Activated CD4-positive, alpha-beta T cell treated with anti-CD3 and anti-CD28 coated beads, Interleukin-2, amount 50 U/mL, for 1 hour (primary cell): ENCODE measurements at places on chromosomes 16 and 17.

DNA sequence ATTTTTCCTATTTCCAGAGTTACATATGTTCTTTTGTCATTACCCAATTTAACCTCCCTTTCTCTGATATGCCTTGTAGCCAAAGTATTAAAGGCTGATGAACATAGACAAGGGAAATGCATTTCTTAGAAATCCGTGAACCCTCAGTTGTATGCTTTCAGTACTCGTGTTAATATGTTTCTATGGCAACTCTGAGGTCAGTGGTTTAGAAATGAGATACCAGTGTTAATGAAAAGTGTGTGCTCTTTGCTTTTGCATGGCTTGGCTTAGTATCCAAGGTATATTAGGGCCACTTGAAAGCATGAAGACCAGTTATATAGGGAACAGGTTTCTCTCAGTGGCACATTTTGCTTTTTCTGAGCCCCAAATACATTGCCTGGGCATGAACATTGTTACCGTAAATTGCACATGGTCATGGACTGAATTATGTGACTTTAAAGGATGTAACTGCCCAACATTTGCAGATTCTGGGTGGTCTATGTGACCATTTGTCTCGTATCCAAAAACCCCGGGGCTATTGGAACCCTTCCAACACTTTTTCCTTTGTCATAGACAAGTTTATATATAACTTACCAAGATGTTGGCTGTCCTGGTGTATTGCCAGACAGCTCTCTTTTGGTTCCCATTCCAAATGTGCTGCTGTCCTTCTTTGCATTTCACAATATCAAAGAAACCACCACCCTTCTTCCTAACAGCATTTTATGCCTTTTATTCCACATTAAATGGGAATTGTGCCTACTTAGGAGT lies 17.5 kb downstream of the ABHD15 start:
- no peak for DNase-seq

- DNase-seq: no peak
Measured at GRCh38 chr17:37256627-37257026, 119.2 kb upstream of the C17orf78 start.

- DNase-seq: no peak
Measured at GRCh38 chr17:69454051-69454450, 39.6 kb downstream of the MAP2K6 start.

GRCh38 chr17:28039251-28039650 lies 3.2 kb upstream of the NLK start:
- no peak for DNase-seq

GRCh38 chr17:78915872-78916632 lies 9.1 kb downstream of the TIMP2 start:
- no peak for DNase-seq

GRCh38 chr17:68641276-68642117 lies 40.3 kb upstream of the FAM20A start:
- DNase-seq: no peak

DNA sequence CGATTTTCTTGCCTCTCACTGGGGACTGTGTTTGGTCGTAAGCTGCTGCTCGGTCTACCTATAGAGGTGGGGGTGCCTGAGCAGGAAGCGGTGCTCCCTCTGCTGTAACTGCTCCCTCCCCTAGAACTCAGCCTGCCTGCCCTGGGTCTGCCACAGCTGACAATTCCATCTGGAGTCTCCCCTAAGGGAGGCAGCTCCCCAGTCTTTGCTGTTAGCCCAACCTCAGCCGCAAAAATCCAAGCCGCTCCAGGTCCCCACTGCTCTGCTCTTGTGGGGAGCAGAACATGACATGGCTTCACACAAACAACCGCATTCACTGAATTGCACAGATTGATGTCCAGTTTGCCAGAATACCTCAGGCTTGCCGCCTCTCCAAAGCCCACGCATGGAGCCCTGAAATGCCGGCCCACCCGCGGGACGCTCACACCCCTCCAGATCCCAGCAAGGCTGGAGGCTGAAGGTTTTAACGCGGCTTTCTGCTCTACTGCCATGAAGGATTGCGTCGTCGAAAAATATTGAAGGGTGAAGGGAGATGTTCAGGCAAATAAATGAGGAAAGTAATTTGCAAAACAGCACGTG lies 221.5 kb upstream of the FOXF1 start:
- no peak for DNase-seq

- no peak for DNase-seq
Measured at GRCh38 chr17:78316867-78317789, 42.7 kb downstream of the SOCS3 start.

GRCh38 chr17:81097134-81097942 lies 62.4 kb downstream of the BAIAP2 start:
- peak; percentile 47 for DNase-seq

- DNase-seq: no peak
Measured at GRCh38 chr16:75097191-75097761, 19.3 kb downstream of the LDHD start.

DNA sequence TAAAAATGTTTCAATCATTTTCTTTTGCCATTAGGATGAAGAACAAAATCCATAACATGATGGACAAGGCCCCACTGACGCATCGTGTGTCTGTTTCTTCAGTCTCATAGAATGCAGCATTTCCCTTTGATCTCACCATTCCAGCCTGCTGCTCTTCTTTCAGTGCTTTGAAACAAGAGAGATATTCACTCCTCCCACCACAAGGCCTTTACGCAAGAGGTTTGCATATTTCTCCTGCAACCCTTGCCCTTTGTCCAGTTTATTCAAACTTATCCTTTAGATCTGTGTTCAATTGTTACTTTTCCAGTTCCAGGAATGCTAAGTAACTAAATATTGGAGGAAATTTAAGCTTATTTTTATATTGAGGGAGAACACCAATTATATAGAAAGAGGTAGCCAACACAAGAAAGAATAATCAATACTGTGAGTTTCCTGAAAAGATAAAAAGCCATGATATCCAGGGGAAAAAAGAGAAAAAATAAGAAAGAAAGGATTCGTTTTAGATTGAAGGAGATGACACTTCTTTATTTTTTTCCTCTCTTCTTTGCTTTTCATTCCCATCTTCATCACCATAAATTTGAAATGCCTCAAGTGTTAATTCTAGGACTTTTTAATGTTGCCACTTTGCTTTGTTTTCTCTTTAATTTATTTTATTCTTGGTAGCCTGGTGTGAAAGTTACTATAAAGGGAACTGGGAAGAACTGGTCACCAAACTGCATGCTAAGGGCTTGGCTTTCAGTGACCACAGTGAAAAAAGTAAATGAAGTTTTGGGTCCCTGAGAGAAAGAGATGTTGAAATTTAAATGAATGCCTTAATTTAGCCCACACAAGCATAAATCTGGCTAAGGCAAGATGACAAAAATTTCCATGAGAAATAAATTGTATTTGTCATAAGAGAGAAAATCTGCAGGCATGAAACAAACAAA lies 102.1 kb downstream of the KIF2B start:
- no peak for DNase-seq

DNA sequence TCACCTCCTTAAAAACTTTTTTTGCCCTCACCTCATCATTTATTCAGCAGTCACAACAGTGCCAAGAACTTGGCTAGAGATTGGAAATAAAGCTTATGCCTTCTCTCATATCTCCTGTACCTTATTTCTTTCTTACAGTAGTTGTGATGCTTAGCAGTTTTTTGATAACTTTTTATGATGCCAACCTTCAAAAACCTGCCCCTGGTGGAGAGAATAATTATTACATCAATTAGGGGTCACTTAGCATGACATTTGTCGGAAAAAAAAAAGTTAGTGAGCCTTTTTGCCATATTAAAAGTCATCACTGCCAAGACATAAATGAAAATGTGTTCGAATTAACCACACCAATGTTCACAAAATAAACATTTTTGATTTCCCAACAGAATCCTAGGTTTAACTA lies 296.6 kb downstream of the WWOX start:
- no peak for DNase-seq

- no peak for DNase-seq
Measured at GRCh38 chr17:42748908-42749798, 4.3 kb upstream of the EZH1 start.

DNA sequence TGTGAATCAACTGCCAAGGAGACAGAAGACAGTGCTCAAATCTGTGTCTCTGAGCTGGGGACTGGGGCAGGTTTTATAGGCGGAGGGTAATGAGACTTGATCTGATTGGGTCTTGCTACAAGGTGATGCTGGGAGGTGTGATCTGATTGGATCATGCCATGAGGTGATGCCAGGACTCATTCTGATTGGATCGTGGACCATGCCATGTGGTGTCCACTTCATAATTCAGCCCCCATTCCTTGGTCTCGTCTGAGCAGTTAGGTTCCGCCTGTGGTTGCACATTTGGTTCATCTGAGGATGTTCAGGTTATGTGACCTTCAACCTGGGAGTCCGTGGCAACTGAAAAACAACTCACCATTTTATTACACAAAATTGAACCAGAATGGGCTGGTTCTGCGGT lies 41.0 kb downstream of the OTOA start:
- no peak for DNase-seq

- DNase-seq: no peak
Measured at GRCh38 chr17:79944821-79945391, 90.8 kb downstream of the TBC1D16 start.

DNA sequence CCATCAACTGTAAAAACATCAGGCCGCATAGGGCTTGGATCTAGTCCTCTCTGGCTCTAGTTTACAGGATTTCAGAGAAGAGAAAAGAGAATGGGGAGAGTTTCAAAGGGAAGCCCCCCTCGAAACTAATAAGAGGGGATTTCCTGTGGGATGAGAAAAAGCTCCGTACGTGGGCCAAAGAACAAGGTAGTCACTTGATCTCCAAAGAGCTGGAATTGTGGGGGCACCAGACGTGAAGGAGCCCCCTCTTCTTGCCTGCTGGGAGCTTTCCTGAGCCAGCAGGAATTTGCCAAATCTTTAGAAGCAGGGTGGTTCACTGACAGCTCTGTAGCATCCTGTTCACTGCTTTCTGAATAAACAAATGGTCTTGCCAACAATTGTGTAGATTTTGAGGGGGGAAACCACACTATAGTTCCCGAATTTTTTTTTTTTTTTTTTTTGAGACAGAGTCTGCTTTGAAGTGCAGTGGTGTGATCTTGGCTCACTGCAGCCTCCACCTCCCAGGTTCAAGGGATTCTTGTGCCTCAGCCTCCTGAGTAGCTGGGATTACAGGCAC lies 7.0 kb upstream of the TMIGD1 start:
- no peak for DNase-seq

GRCh38 chr16:70698901-70699300 lies 13.0 kb upstream of the MTSS2 start:
- DNase-seq: no peak

GRCh38 chr16:53458635-53459034 lies 24.4 kb downstream of the RBL2 start:
- no peak for DNase-seq

DNA sequence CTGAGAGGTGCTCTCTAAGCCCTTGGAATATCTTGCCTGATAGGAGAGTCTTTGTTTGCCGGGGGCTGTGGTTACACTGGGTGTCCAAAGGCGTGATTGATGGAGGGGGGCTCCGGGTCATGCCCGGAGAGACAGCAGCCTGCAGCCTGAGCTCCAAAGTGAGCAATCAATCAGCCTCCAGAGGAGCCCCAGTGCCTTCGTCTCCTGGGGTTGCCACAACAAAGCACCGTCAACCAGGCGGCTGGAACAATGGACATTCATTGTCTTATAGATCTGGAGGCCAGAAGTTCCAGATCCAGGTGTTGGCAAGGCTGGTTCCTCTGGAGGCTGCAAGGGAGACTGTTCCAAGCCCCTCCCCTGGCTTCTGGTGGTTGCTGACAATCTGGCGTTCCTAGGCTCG lies 24.0 kb upstream of the GINS2 start:
- DNase-seq: no peak

DNA sequence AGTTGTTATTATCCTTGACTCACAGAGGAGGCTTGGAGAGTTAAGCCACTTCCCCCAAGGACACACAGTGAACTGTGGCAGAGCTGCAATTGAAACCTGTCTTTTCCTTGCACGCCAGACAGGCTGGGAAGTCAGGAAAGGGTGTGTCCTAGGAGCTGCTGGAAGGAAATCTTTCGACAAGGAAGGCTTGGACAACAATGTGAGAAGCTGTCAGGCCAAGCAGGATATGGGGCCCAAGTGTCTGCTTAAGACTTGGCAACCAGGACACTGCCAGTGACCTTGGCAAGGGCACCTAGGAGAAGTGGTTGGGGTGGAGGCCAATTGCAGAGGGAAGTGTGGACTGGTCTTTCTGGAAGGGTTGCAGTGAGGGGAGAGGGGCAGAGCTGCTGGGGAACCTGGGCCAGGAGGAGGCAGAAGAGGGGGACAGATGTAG lies 2.1 kb upstream of the CAMKK1 start:
- DNase-seq: no peak

- DNase-seq: no peak
Measured at GRCh38 chr16:54055191-54055590, 231.4 kb downstream of the IRX3 start.

DNA sequence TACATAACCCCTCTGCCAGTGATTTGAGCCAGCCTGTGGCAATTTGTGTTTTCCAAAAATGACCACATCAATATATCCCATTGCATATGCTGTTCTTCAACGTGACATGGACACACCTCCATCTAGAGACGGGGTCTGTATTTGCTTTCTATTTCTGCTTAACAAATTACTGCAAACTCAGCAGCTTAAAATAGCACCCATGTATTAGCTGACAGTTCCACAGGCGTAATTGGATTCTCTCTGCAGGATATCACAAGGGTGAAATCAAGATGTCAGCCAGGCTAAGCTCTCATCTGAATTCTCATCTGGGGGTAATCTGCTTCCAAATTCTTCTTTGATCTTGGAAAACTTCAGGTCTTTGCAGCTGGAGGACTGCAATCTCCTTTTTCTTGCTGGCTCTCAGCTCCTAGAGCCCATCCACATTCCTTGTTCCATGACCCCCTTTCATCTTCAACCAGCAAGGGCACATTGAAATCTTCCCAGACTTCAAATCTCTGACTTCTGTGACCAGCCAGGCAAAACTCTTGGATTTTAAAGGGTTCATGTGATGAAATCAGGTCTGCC lies 8.2 kb downstream of the KRT9 start:
- DNase-seq: no peak

GRCh38 chr17:48873209-48873608 lies 19.4 kb upstream of the ATP5MC1 start:
- no peak for DNase-seq

GRCh38 chr16:3088450-3088849 lies 10.6 kb downstream of the ZSCAN10 start:
- no peak for DNase-seq

- DNase-seq: no peak
Measured at GRCh38 chr17:64129515-64129764, 504 bp downstream of the ERN1 start.

DNA sequence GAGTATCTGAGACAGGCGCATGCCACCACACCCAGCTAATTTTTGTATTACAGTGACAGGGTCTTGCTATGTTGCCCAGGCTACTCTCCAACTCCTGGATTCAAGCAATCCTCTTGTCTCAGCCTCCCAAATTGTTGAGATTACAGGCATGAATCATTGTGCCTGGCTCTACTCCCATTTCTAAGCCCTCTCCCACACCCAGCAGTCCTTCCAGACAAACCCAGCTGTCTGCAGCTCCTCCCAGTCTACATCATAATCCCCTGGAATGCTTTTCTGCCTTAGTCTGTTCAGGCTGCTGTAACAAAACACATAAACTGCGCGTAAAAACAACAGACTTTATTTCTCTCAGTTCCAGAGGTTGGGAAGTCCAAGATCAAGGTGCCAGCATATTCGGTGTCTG lies 144.5 kb downstream of the GRIN2A start:
- DNase-seq: no peak

GRCh38 chr16:79164388-79164995 lies 436.0 kb downstream of the MAF start:
- DNase-seq: no peak

GRCh38 chr16:88650749-88651275 lies at the start of gene CYBA:
TSS of gene CYBA (minus strand) at chr16:88651053. CDS start at chr16:88651013, 40 bp downstream.
- peak; percentile 72 for DNase-seq

- peak; percentile 22 for DNase-seq
Measured at GRCh38 chr17:27569257-27569722, 61.7 kb upstream of the LGALS9 start.
